Stimulated activated CD8-positive, alpha-beta memory T cell treated with anti-CD3 and anti-CD28 coated beads, Interleukin-4, amount 100 ng/mL, for 4 hours (primary cell): ENCODE measurements at places on chromosomes 4 and X.

- DNase-seq = no peak
Observed at GRCh38 chr4:18397681-18398390, 376.3 kb upstream of the LCORL start.

DNA sequence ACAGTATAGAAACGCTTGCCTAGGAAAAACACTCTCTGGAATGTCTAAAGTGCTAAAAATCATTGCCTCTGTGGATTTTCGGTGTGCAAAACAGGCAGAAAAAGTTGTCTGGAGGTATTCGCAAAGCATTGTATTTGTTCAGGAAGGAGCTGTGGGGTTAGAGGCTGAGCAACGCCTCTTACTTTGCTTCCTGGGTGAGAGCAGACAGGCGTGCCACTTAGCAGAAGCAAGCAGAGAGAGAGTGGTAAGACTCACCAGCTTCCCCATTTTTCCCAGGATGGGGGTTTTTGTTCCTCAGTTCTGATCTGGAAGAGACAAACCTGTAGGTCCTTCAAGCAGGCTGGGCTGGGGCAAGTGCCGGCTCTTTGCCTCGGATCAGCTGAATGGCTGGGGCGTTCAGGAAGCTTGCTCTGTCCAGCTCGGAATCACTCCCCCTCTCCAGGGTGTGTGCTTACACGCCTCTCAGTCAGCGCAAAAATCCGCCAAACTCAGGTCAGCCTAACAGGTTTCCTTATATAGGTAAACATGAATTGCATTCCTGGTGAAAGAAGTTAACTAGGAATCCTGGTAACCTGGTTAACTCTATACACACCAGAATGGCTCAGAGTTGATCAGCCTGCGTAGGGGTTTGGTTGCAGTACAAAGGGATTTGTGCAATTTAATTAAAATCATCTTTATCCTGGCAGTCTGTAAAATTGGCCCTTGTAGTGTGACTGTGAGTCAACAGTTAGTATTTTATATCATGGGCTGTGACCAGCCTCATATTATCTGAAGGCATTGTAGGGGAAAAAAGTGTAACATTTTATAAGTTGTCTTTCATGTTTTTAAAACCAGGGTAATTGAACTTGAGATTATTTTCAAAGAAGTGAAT is 213.1 kb upstream of the MID1 start:
- DNase-seq = no peak

DNA sequence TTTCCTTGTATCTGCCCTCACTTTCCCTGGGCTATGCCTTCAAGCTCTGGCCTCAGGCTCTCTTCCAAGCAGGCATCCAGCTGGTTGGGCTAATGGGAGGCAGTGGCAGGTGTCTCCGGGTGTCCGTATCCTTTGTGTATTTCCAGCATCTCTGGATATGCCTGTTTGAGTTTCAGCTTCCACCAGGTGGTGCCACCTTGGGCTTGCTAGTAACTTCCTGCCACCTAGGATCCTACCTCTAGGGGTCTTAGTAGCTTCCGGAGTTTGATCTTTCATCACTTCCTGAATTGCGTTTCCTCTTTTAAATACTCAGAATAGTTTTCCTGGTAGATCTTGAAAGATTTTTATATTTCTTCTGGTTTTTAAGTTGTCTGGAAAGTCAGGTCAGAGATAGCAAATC is 23.2 kb upstream of the ANOS1 start:
- DNase-seq = no peak

DNA sequence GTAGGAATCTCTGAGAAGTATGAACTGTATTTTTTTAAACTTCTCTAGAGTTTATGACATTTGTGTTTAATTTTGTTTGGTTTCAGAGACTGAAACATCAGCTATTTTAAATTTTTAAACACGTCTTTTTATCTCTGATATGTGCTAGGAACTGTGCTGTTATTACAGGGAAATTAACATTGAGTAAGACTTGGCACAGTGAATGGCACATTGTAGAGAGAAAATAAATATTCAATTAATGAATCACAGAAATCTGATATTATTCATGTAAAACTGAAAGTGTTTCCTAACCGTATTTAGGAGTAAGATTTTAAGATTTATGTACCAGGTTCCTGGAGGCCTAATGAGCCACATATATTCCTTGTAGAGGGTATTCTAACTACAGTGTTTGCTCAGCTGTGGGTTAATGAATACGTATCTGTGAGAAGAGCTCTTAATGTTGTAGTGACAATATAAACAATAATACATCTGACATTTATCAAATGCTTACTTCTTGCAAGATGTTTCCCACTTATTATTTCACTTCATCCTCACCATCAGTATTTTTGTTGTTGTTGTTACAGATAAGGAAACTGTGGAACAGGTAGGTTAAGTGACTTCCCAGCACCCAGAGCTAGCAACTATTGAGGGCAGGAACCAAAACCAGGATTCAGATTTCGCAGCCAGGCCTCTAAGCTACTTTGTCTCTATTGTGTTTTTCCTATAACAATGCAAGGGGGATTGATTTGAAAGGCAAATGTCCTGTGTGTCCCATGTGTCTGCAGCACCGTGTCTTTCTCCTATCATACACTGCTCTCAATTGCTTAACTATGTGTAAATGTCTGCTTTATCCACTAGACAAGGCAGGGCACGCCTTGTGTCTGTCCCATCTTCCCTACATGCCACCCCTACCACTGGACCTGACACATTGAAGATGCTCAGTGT is 121.1 kb upstream of the FAM9C start:
- DNase-seq = no peak

DNA sequence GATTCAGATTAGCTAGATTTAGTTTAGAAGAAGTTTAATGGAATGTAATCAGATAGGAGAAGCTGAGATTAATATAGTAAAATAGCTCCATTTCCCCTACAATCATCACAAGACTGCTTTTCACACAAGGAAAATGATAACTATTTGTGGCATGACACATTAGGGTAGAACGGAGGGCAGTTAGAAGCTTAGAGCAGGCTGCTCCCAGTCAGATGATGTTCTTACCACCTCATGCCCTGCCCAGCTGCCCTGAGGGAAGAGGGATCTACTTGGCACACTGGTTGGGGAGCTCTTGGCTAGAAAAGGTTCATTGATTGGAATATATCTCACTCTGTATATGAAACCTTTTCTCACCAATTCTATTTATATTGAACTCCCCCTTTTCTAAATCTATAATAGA is 180.7 kb upstream of the IL15 start:
- no peak for DNase-seq

DNA sequence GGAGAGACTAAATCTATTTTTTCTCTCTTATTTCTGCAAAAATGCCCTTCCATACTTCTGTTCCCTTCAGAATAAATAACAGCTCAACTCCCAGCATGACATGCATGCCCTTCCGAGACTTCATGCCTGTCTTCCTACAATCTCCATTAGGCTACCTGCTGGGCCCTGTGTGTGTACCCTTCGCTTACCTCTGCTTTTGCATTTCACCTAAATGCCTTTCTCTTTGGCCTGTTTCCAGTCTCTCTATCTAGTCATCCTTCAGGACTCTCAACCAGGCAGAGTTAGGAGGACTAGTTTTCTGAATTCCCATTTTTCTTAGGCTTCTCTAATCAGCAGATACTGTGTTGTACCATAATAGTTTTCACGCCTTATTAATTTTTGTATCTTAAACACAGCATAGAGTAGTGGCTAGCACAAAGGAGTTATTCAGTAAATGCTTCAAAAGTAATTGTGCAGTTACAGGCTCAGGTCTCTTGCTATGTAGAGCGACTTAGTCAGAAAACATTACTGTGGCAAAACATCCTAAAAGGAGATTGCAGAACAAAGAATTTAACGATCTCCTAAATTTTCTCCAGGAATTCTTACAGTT is 20.5 kb downstream of the SEPTIN11 start:
- no peak for DNase-seq

- DNase-seq = no peak
Observed at GRCh38 chr4:87007528-87008446, 73.0 kb downstream of the AFF1 start.

- DNase-seq = no peak
Observed at GRCh38 chr4:120835342-120835741, 87.2 kb downstream of the PRDM5 start.

DNA sequence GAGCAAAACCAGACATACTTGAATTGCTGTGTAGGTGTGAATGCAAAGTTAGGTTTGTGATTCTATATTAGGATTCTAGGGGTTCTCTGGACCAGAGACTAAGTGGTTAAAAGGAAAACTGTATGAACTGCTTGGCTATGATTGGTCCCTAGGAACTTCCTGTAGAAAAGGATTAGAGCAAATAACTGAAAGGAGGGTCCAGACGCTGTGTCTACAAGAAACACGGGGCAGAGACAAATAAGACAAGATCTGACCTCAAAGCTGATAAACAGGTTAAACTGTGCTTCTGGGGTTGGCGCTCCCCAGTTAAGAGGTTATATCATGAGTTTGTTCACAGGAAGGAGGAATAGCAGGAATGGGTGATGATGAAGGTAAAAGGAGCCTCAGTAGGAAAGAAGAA is 183.6 kb downstream of the MGST2 start:
- DNase-seq = no peak

DNA sequence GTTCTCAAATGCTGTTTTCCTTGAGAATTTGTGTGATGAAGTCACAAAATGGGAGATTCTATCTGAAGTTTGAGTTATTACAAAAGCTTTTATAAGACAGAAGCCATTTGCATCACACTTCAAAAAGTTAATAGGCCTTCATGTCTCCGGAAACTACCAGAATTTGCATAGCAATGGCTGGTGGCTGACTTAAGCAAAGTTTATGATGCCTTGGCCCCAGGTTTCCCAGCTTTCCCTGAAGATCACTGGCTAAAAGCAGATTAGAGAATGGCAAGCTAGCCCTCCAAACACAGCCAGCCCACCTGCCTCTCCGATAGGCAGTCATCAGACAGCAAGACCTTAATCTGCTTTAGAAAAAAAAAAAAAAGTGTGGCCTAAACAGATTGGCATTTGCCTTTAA is 197.8 kb downstream of the HS3ST1 start:
- no peak for DNase-seq

DNA sequence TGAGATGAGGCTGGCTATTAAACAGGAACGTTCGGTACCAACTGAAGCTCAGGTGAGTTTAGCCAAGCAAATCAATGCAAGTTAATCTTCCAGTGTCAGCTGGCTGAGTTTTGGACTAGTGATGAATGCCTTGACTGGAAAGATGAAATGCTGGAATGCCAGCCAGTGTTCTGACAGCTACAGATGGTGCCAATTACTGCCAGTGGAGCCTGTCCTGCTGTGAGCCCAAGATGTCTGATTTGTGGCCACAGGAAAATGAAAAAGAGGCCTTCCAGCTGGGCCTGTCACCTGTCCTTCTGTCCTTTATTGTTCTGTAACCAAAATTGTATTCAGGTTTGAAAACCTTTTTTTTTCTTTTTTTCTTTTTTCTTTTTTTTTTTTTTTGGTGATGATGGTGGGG is 223.1 kb downstream of the AFF2 start:
- DNase-seq = no peak

DNA sequence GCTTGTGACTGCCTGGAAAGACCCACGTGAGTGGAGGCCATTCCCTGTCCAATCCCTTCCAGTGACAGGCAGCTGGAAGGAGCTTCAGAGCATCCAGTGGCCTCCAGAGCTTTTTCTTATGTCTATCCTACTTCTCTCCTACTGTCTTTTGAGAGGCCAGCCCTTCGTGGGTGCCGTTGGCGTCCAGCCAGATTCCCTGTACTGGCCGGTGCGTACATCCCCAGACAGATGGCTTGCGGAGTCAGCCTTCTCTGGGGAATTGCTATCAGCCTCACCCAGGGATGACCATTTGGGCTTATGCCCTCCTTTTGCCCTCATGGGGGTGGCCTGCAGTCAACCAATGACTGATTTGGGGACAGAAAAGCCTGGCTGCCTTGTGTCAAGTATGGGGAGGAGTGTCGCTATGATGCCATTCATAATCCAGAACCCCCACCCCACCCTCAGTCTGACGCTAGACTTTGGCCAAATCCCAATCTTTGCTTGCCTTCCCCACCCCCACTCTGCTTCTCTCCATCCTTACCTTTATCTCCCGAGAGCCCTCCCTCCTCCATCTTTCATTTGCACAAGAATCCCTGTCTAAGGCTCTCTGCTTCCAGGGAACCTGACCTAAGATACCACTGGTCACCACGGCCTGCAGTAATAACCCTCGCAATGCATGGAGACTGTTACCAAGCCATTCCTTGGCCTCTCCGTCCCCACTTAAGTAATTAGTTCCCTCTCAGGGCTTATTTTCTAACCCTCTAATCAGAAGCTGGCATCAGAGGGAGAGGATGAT is 150.3 kb upstream of the BCOR start:
- no peak for DNase-seq

DNA sequence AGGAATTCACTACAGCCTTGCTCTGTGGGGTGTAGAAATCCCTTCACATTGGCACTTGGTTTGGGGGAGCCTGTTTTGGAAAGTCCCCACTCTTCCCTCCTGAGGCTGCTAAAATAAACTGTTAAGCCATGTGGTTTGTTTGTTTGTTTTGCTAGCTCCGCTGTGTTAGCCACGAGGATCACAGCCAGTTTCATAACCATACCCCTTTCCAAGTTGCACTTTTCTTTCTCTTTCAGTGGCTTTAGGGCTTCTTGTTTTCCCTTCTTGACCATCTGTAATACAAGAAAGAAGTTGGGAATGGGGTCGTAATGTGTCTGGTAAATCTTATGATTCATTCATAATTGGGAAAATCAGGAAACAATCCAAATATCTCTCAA is 24.8 kb upstream of the UXT start:
- no peak for DNase-seq

DNA sequence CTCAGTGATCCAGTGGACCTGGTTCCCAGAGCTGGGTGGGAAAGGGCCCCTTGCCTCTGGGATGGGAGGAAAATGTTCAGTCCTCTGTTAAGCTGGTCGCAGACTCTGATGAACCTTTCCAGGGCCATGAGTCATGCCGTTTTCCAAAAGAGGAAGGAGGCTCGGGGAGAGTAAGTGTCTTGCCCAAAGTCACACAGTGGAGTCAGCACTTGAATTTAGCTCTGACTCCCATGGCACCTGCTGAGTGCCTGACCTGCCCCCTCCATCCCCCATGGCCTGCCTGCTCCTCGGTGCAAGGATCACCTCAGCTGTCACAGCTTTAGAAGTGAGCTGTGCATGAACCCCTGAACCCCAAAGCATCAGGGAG is 14.0 kb upstream of the KIAA0232 start:
- no peak for DNase-seq

GRCh38 chr4:62804075-62804474 is 1603.9 kb downstream of the ADGRL3 start:
- DNase-seq = no peak

DNA sequence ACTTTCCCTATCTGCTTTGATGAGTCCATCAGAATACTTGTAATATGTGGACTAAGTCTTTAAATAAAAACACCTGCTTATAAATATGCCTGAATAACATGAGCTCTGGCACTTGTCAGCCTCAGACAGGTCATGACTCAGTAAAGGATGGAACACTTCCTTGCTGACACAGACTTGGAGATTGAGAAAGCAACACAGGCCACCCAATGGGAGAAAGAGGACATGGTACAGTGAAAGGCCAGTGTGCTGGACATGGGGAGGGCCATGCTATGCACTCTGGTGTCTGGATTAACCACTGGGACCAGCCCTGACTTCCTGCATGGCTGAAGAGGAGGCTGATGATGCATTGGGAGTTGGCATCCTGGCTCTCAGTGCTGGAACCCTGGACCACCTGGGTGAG is 149.5 kb downstream of the DHRSX start:
- no peak for DNase-seq

- DNase-seq = no peak
Observed at GRCh38 chrX:19040373-19040772, 56.5 kb upstream of the PHKA2 start.
